Breast epithelium (tissue), 4 donors: ENCODE measurements at places on chromosomes 7 and 10.
A peak's percentile ranks its signal among the peaks of the same experiment; 100 is the strongest.

- no peak for DNase-seq
These were observed 8.5 kb downstream of the ARL4A start for GRCh38 chr7:12695965-12696364.

DNA sequence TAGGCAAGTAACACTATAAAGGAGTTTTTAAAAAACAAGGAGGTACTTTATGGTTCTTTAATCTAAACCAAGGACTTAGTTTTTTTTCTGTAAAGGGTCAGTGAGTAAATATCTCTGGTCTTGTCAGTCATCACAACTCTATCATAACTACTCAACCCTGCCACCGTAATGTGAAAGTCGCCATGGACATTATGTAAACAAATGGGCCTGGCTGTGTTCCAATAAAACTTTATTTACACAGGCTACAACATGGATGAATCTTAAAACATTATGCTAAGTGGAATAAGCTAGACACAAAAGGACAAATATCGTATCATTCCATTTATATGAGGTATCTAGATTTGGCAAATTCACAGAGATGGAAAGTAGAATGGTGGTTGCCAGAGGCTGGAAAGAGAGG, 60.8 kb upstream of the SP4 start:
- no peak for DNase-seq

- DNase-seq = no peak
These were observed 518.6 kb downstream of the AUTS2 start for GRCh38 chr7:70116867-70117266.

GRCh38 chr10:26627324-26627723, 70.2 kb upstream of the PDSS1 start:
- no peak for DNase-seq

DNA sequence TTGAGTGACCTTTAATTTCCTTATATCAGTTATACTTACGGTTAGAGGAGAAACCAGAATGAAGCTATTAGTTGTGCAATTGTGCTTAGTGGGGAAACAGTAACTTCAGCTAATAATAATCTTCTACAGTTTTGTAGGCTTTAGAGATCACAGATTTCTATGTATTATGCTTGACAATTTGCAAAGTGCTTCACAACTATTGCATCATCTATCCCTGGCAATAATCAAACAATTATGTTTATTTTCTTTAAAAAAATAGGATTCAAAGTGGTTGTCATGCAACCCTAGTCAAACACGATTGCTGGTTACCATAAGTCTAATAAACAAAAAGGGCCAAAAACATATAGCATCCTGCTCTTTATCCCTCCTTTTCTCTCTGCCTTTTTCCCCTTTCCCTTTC, 530.3 kb downstream of the NXPH1 start:
- no peak for DNase-seq

- DNase-seq = no peak
These were observed 270.1 kb upstream of the TPK1 start for GRCh38 chr7:145106001-145106400.

GRCh38 chr10:25072786-25073185, 56.4 kb downstream of the THNSL1 start:
- no peak for DNase-seq

DNA sequence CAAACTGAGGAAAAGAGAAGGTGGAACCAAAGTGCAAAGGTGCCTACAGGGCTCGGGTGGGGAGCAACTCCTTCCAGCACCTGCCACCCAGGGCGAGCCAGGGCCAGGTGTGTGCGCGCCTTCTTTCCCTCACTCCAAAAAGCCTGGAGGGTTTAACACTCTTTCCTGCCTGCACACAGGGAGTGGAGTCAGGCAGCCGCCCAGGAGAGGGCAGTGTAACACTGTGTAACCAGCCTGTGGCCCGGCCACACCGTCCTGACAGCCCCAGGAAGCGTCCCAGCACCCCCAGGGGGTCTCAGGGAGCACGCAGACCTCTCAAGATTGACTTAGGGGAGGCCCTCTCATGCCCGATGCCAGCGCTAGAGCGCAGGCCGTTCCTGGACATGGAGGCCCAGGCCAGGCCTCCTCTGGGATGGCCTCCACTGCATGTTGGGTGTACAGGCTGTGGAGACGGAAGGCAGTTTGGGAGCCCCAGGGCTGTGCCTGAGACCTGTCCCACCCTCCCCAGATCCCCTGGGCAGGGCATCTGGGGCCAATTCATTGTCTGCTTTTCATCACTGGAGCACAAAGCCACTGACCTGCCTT, 13.4 kb downstream of the BRI3 start:
- peak; percentile 70 for DNase-seq

GRCh38 chr10:70241081-70241480, 7.9 kb upstream of the PPA1 start:
- DNase-seq = no peak

GRCh38 chr10:61781969-61782403, 119.3 kb downstream of the CABCOCO1 start:
- no peak for DNase-seq

- no peak for DNase-seq
These were observed 705.5 kb downstream of the POM121L12 start for GRCh38 chr7:53740971-53741370.

DNA sequence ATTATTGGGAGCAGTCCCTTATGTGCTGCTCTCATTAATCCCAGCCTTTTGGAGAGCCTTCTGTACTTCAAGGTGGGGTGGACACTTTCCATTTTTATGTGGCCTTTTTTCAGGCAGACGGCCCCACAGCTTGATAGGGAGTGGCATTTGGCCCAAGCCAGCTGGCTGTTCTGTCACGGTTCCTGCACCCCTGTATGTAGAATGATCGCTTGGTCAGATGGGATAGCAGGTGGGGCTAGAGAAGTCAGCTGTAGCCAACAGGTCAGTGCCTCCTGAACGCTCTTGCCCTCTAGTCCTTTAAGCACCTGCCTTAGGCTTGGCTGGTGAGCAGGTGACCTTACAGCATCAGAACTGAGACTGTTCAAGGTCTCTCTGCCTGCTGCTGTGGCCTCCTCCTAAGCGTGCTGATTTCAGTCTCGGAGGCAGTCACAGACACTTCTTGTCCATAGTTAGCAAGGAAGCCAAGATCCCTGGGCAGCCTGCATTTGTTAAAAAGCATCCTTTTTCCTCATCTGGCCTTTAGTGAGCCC, 95.3 kb downstream of the LRRC4 start:
- DNase-seq = no peak

DNA sequence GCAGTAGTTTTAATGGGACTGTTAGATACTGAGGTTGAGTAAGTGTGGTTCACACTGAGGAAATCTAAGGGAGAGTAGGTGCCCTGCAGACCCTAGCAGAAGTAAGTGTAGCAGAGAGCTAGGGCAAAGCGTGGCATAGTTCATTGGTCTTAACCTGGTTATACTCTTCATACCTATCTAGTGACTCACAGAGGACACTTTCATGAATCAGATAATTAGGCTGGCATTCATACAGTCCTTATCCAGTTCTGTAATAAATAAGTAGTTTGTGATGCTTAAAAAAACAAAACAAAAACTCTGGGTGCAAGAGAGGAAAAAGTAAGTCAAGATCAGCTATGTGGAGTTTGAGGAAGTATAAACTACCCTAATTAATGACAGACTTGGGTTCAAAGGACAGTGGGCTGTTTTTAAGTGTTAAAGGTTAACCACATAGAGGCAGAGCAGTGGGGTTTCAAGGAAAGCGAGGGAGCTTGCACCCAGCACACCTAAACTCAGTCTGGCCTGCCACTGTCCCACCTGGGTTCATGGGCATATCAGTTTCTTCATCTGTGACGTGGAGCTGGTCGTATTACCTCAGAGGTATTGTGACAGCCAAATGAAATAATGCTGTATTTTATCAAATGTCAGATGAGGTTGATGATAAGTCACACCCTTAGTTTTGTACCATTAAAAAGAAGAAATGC, 27.1 kb downstream of the LMTK2 start:
- DNase-seq = no peak

GRCh38 chr10:108244443-108245228, 1080.1 kb upstream of the SORCS1 start:
- DNase-seq = no peak

- no peak for DNase-seq
These were observed 1.8 kb upstream of the METTL27 start for GRCh38 chr7:73844131-73844547.

DNA sequence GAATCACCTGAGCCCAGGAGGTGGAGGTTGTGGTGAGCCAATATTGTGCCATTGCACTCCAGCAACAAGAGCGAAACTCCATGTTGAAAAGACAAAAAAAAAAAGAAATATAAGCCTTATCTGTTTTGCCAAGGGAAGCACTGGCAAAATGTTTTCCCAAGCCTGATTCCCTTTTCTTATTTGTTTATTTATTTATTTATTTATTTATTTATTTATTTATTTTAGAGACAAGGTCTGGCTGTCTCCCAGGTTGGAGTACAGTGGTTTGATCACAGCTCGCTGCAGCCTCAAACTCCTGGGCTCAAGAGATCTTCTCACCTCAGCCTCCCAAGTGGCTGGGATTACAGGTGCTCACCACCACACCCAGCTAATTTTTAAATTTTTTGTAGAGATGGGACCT, 44.2 kb downstream of the SVOPL start:
- no peak for DNase-seq

GRCh38 chr10:52566471-52567246, 205.9 kb downstream of the MBL2 start:
- DNase-seq = no peak

GRCh38 chr7:18262058-18262457, 233.5 kb upstream of the HDAC9 start:
- no peak for DNase-seq

DNA sequence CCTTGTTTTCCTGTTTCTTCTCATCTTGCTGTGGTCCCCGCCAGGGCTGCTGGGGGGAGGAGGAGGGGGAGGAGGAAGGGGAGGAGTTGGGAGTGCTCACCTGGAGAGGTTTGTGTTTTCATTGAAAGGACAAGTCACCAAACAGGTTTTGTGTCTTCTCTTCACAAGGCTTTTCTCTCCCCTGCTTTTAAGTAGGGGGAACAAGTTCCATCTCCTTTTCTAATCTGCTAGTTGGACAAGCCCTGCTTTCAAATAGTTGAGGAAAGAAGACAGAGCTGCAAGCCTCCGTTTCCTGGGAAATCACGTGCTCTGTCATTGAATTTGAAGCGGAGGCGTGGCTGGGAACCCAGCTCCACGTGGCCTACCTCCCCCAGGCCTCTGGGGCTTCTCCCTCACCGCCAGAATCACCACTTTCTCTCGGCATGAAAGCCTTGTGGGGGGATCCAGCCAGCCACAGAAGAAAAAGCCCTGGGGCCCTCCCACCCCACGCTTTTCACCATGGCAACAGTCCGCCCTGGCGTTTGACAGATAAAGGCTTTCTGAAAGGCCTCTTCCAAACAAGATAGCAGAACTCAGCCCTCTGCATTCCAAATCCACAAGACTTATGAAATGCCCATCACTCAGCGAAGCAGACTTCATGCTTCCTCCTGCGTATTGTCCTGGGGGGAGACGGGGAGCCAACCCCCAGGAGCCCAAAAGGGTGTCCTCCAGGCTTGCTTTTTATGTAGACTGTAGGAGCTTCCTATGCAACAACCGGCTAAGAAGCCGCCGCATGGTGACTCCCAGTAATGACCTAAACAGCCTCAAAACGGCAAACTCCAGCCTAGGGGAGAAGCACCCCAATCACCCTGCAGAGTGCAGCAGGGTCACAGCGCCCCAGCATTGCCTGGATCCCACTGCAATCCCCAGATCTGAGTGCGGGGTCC, 51.7 kb downstream of the PROSER2 start:
- peak; percentile 83 for DNase-seq
